ENCODE measurements at places on chromosomes 6 and 20. TPM values are rescaled to one million over a fixed set of nuclear protein-coding genes. Genes with fewer than 3 reads are reported as not detected.

DNA sequence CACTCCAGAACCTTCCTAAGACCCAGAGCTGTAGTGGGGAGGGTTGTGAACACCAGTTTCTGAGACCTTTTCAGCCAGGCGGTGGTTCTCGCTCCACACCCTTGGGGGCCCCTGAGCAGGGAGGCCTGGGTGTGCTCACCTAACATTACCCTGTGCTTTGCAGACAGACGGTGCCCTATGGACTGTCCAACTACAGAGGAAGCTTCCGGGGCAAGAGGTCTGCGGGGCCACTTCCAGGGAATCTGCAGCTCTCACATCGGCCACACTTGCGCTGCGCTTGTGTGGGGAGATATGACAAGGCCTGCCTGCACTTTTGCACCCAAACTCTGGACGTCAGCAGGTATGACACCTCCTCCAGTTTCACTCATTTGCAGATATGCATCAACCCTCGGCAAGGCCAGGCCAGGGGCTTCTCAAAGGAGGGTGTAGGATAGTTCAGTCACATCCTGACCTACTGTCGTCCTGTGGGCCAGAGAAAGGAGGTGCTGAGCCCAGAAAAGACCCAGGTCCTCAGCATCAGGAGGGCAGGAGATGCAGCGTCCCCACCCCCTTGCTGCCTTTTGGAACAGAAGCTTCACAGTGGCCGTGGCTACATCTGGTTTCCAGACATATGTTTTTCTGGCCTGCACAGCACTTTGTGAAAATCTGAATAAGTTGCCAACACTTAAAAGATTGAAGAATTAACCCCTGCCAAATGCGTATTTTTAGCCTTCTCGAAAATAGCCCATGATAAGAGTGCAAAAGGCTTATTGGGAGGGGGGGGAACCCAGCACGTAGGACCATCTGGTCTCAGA lies 20.6 kb downstream of the EDN3 start:
- H3K36me3 ChIP-seq = no peaks in the 10 kb centered on the region
- DNase-seq = no peak
- H3K4me3 ChIP-seq = no peak overlapping the region
- H3K27ac ChIP-seq = no peak overlapping the region

- no peak for DNase-seq
- no peaks in the 10 kb centered on the region for H3K36me3 ChIP-seq
- H3K4me3 ChIP-seq = no peak overlapping the region
Measured at GRCh38 chr6:170258407-170258806, 32.5 kb downstream of the DLL1 start.

- no peak for DNase-seq
- H3K27ac ChIP-seq = no peak overlapping the region
- H3K4me1 ChIP-seq = no peaks in the 10 kb centered on the region
- H3K36me3 ChIP-seq = no peaks in the 10 kb centered on the region
- H3K4me3 ChIP-seq = no peak overlapping the region
Measured at GRCh38 chr6:118124851-118125250, 217.8 kb downstream of the SLC35F1 start.

GRCh38 chr20:45745015-45745414 lies 22.9 kb downstream of the SPINT4 start:
- H3K4me3 ChIP-seq = no peak overlapping the region
- H3K27me3 ChIP-seq = peaks cover 13% of the 10 kb centered on the region
- H3K27ac ChIP-seq = no peak overlapping the region
- no peaks in the 10 kb centered on the region for H3K36me3 ChIP-seq

GRCh38 chr6:93550551-93551276 lies 131.4 kb upstream of the EPHA7 start:
- H3K4me3 ChIP-seq = no peak overlapping the region
- no peak overlapping the region for H3K27ac ChIP-seq
- no peak for DNase-seq
- H3K36me3 ChIP-seq = no peaks in the 10 kb centered on the region

DNA sequence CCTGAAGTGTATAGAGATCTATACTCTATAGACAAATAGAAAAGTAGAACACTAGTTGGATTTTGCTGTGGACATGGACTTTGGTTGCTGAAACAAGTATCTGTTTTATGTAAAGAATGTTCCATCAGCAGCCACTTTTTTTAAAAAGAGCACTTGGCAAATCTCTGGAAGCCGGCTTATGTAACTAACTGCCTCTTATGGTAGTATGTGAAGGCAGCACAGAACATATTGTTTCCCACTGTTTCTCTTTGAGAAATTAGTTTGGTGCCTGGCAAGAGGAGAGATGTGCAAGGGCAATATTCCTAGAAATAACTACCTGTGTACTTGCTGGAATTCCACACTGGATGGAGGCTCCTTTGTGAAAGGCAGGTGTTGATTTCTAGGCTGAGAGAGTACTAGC lies 242.3 kb upstream of the PREP start:
- H3K27me3 ChIP-seq = no peaks in the 10 kb centered on the region
- no peak for DNase-seq
- H3K4me3 ChIP-seq = no peak overlapping the region
- no peaks in the 10 kb centered on the region for H3K36me3 ChIP-seq

DNA sequence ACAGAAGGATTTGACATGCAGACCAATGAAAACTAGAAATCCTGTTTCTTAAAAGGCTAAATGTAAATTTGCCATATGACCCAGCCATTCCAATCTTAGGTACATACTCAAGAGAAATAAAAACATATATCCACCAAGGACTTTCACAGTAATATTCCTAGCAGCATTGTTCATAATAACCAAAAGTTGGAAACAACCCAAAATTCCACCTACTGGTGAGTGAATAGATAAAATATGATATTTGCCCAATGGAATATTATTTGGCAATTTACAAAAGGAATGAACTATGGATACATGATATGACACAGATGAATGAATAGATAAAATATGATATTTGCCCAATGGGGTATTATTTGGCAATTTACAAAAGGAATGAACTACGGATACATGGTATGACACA lies 22.7 kb downstream of the MTCL3 start:
- no peak for DNase-seq
- no peaks in the 10 kb centered on the region for H3K27me3 ChIP-seq
- 0 out of 2 replicates have a peak, but pooled peaks cover 3% of the 10 kb centered on the region for H3K36me3 ChIP-seq
- H3K4me3 ChIP-seq = no peak overlapping the region
- H3K4me1 ChIP-seq = no peaks in the 10 kb centered on the region

DNA sequence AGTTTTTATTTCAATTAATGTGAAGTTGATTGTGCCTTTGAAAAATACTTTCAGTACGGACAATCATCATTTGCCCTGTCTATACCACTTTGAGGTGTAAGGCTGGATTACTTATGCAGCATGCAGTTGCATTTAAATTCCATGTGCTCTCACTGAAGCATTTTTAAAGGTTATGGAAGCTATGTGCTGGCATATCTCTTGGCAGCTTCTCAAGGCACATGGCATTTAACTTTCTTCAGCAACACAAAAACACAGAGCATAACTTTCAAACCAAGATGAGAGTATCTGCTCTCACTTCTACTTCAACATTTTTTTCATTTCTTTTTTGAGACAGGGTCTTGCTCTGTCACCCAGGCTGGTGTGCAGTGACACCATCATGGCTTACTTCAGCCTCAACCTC lies 360.6 kb upstream of the RUNX2 start:
- DNase-seq = no peak
- peaks cover 6% of the 10 kb centered on the region for H3K4me1 ChIP-seq
- H3K4me3 ChIP-seq = no peak overlapping the region
- H3K27ac ChIP-seq = no peak overlapping the region

DNA sequence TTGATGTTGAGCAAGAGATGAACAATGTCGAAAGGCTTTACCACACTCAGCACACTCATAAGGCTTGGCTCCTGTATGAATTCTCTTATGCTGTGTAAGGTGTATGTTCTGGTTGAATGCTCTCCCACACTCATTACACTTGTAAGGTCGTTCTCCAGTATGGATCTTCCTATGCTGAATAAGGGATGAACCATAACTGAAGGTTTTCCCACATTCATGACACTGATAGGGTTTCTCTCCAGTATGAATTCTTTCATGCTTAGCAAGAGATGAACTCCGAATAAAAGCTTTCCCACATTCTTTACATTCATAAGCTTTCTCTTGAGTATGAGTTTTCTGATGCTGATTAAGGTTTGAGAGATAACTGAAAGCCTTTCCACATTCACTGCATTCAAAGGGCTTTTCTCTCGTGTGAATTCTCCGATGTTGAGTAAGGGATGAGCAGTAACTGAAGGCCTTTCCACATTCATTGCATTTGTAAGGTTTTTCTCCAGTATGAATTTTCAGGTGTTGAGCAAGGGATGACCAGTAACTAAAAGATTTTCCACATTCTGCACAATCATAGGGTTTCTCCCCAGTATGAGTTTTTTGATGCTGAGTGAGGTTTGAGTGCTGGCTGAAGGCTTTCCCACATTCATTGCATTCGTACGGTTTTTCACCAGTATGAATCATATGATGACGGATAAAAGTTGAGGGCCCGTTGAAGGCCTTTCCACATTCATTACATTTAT lies 21.1 kb downstream of the ZNF184 start:
- no peak overlapping the region for H3K27ac ChIP-seq
- no peak for DNase-seq
- H3K4me3 ChIP-seq = no peak overlapping the region
- H3K36me3 ChIP-seq = peaks cover 87% of the 10 kb centered on the region
- H3K27me3 ChIP-seq = no peaks in the 10 kb centered on the region

GRCh38 chr20:47418069-47418757 lies 61.7 kb upstream of the ZMYND8 start:
- peaks cover 4% of the 10 kb centered on the region for H3K4me1 ChIP-seq
- DNase-seq = no peak
- H3K4me3 ChIP-seq = no peak overlapping the region
- H3K27ac ChIP-seq = no peak overlapping the region
- no peaks in the 10 kb centered on the region for H3K27me3 ChIP-seq
- H3K36me3 ChIP-seq = no peaks in the 10 kb centered on the region

GRCh38 chr20:57951549-57951948 lies 241.7 kb upstream of the PMEPA1 start:
- no peak for DNase-seq
- H3K27ac ChIP-seq = no peak overlapping the region
- H3K4me3 ChIP-seq = no peak overlapping the region
- no peaks in the 10 kb centered on the region for H3K27me3 ChIP-seq

- H3K27ac ChIP-seq = peak overlapping the region; percentile 93
- DNase-seq = no peak
- peaks cover 46% of the 10 kb centered on the region for H3K4me1 ChIP-seq
Measured at GRCh38 chr6:138592749-138593123, 93.4 kb upstream of the NHSL1 start.

GRCh38 chr6:98526465-98526864 lies 307.9 kb upstream of the POU3F2 start:
- H3K4me1 ChIP-seq = no peaks in the 10 kb centered on the region
- H3K4me3 ChIP-seq = no peak overlapping the region
- no peaks in the 10 kb centered on the region for H3K27me3 ChIP-seq
- no peaks in the 10 kb centered on the region for H3K36me3 ChIP-seq
- H3K27ac ChIP-seq = no peak overlapping the region

GRCh38 chr6:106558364-106558763 lies 70.9 kb downstream of the RTN4IP1 start:
- H3K4me1 ChIP-seq = peaks cover 12% of the 10 kb centered on the region
- H3K27ac ChIP-seq = no peak overlapping the region
- DNase-seq = no peak
- H3K4me3 ChIP-seq = no peak overlapping the region
- peaks cover 3% of the 10 kb centered on the region for H3K36me3 ChIP-seq
- H3K27me3 ChIP-seq = no peaks in the 10 kb centered on the region

- no peak overlapping the region for H3K27ac ChIP-seq
- H3K36me3 ChIP-seq = 0 out of 2 replicates have a peak, but pooled peaks cover 2% of the 10 kb centered on the region
- H3K4me1 ChIP-seq = no peaks in the 10 kb centered on the region
- H3K4me3 ChIP-seq = no peak overlapping the region
- no peak for DNase-seq
Measured at GRCh38 chr6:16533210-16533609, 228.1 kb downstream of the ATXN1 start.

- DNase-seq = peak; percentile 31
- H3K4me1 ChIP-seq = no peaks in the 10 kb centered on the region
- no peak overlapping the region for H3K27ac ChIP-seq
- H3K4me3 ChIP-seq = no peak overlapping the region
- H3K27me3 ChIP-seq = 0 out of 2 replicates have a peak, but pooled peaks cover 8% of the 10 kb centered on the region
Measured at GRCh38 chr20:24915440-24915839, 33.6 kb upstream of the CST7 start.

GRCh38 chr6:127382413-127382812 lies 39.0 kb upstream of the ECHDC1 start:
- no peaks in the 10 kb centered on the region for H3K27me3 ChIP-seq
- DNase-seq = no peak
- no peaks in the 10 kb centered on the region for H3K4me1 ChIP-seq
- no peak overlapping the region for H3K4me3 ChIP-seq
- H3K27ac ChIP-seq = no peak overlapping the region
- H3K36me3 ChIP-seq = no peaks in the 10 kb centered on the region

DNA sequence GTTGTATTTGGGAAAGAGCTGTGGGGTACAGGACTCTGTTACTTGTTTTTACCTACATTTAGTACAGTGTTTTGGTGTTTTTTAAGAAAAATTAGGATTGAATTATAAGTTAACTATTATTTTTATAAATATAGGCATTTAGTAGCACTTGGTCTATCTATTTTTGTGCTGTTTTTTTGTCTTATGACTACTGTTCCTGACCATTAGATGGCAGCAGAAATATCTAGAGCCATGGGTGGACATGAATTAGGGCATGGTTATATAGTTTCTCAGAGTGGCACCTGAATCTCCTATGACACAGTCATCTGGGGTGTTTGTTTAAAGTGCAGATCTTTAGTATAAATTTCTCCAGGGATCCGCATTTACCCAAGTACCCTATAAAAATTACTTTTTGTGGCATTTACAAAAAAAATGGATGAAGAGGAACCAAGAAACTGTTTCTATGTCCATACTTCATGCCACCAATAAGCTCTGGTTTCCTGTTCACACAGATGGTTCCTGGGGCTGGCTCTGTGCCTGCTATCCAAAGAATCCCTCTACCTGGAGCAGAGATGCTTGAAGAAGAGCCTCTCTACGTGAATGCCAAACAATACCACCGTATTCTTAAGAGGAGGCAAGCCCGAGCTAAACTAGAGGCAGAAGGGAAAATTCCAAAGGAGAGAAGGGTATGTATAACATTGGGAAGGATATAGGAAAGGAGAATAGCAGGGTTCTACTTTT lies 19.8 kb downstream of the NFYA start:
- H3K27me3 ChIP-seq = no peaks in the 10 kb centered on the region
- H3K4me1 ChIP-seq = peaks cover 3% of the 10 kb centered on the region
- no peak overlapping the region for H3K4me3 ChIP-seq
- peaks cover 96% of the 10 kb centered on the region for H3K36me3 ChIP-seq
- no peak for DNase-seq
- H3K27ac ChIP-seq = no peak overlapping the region

GRCh38 chr20:31842471-31843157 lies 2.8 kb downstream of the FOXS1 start:
- peak overlapping the region; percentile 26 for H3K27ac ChIP-seq
- peak; percentile 62 for DNase-seq
- no peaks in the 10 kb centered on the region for H3K36me3 ChIP-seq
- H3K27me3 ChIP-seq = no peaks in the 10 kb centered on the region
- H3K4me1 ChIP-seq = peaks cover 90% of the 10 kb centered on the region

- DNase-seq = no peak
- H3K4me1 ChIP-seq = peaks cover 5% of the 10 kb centered on the region
- no peaks in the 10 kb centered on the region for H3K36me3 ChIP-seq
- no peak overlapping the region for H3K4me3 ChIP-seq
- no peak overlapping the region for H3K27ac ChIP-seq
- no peaks in the 10 kb centered on the region for H3K27me3 ChIP-seq
Measured at GRCh38 chr6:145036236-145036635, 699.1 kb downstream of the EPM2A start.

GRCh38 chr6:131524695-131525336 lies 48.2 kb upstream of the ARG1 start:
- no peaks in the 10 kb centered on the region for H3K27me3 ChIP-seq
- H3K4me1 ChIP-seq = no peaks in the 10 kb centered on the region
- no peak overlapping the region for H3K27ac ChIP-seq

CCN6 gene
- not detected for total RNA-seq

RAET1L gene
- not detected for total RNA-seq

FAM184A gene
- not detected for total RNA-seq

MTCH1 gene
- 272 TPM for total RNA-seq

TMC2 gene
- total RNA-seq = not detected

CAPN11 gene
- total RNA-seq = not detected

ABCF1 gene
- 59.3 TPM for total RNA-seq

FOXQ1 gene
- 0.66 TPM for total RNA-seq

All from SJSA1 (cell line).